ENCODE measurements at places on chromosomes 1 and 21.

GRCh38 chr1:223211323-223211985 lies 68.4 kb upstream of the TLR5 start:
- no peak for DNase-seq

- DNase-seq: no peak
These were observed 365.6 kb upstream of the ST6GALNAC5 start for GRCh38 chr1:76501586-76502219.

GRCh38 chr1:21927533-21928237 lies 9.4 kb downstream of the HSPG2 start:
- no peak for DNase-seq

DNA sequence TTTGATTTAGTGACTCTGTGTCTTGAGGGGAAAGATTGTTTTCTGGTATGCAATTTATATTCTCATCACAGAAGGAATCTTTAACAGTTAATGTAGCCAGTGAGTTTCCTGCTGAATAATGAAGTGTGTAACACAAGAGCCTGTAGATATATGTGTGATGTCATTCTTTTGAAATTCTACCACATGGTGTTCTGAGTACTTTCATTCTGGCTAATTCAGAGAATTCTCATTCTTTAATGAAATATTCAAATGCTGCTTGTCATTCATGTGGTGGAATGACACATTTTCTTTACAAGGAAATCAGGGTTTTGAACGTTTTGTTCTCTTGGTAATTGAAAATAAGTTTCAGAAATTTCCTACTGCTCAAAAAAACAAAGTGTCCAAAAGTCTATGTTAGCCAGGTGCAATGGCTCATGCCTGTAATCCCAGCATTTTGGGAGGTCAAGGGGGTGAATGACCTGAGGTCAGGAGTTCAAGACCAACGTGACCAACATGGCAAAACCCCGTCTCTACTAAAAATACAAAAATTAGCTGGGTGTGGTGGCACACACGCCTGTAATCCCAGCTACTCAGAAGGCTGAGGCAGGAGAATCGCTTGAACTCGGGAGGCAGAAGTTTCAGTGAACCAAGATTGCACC lies 79.6 kb downstream of the MAP3K21 start:
- no peak for DNase-seq

GRCh38 chr1:234938924-234939323 lies 189.7 kb downstream of the TOMM20 start:
- no peak for DNase-seq

- DNase-seq: no peak
These were observed 126.5 kb downstream of the SPATA46 start for GRCh38 chr1:162250004-162250730.

DNA sequence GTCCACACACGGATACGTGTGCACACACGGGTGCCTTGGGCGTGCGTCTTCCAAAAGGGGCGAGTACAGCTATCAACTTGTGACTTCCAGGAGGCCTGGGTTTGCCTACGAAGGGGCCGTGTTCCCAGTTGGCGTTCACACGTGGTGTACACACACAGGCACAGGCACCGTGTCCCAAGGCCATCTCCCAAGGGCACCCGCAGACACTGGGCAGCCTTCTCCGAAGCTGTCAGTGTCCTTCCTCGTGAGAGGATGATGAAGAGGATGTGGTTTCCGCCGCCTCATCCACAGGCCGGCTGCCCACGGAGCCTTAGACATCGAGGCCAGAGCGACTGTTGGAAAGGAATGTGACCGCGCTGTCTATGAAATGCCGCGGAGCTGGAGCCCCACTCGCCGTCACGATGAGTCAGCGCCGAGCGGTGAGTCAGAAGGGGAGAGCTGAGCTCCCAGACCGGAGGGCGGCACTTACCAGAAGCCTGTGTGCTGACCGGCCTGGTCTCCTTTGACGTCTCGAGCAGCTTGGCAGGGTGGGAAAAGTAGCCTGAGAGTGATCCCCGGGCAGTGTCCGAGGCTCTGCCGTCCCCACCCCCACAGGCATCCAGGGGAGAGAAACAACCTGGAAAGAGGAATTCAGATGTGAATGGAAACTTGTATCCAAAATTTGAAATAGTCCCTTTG lies 141.4 kb upstream of the ARHGEF16 start:
- peak; percentile 63 for DNase-seq

GRCh38 chr1:85379203-85380136 lies 85.5 kb downstream of the DDAH1 start:
- no peak for DNase-seq

DNA sequence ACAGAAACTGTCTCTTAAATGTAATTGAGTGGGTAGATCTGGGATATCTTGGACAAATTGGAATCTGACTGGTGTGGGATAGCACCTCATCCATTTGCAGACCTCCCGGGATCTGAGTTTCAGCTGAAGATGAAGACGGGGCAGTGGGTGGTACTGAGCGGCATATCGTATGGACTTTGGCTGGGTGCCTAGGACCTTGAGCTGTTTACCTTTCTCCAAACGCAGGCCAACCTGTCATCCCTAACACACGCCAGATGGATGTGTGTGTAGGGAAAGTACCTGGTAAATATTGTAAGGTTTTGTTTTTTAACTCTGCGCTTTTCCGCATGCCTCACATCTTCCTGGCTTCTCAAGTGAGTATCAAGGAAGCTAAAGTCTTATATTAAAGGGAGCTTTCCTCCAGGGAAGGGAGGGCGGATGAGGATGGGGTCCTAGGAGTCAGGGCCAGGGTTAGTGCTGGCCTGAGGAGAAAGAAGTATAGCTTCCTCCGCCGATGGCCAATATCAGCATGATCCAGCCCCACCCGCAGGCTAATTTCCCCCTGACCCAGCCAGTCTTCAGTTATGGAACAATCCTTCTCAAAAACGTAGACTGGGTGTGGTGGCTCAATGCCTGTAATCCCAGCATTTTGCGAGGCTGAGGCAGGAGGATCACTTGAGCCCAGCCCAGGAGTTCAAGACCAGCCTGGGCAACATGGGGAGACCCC lies 26.2 kb downstream of the ATP8B2 start:
- DNase-seq: no peak

DNA sequence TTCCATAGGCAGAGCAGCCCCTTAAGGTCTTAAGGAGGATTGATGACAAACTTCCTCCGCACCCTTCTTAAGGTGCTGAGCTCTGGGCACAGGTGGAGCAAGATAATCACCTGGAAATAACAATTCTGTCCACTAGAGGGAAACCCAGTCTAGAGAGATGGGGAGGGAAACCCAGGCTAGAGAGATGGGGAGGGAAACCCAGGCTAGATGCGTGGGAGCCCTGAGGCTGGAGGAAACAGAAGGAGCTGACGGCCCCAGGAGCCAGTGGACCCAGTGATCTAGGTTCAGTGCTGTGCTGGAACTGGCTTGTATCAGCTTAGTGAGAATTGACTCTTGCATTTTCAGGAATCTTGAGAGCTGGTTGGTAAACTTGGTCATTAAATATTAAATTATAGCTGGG lies 17.8 kb upstream of the MYCL start:
- DNase-seq: no peak

GRCh38 chr1:220900842-220901241 lies 21.6 kb downstream of the HLX start:
- DNase-seq: no peak

- no peak for DNase-seq
These were observed 10.9 kb downstream of the MYBPHL start for GRCh38 chr1:109295712-109296415.

- no peak for DNase-seq
These were observed 84.7 kb downstream of the HHIPL2 start for GRCh38 chr1:222463059-222463730.

DNA sequence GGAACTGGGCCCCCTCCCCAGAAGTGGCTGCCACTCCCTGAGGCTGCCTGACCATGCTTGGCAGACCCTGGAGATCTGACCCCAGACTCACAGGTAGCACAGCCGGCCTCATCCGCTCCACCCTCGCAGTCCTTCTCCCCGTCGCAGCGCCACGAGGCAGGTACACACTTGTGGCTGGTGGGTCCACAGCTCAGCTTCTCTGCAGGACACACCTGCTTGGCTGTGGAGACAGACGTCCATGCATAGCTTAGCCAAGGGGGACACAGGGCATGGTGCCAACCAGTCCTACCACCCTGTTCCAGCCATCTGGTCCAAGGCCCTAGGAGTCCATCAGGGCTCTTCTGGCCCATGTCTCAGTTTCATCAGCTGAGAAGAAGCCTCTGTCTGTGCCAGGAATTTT lies 42.2 kb upstream of the MAGOH start:
- DNase-seq: no peak

DNA sequence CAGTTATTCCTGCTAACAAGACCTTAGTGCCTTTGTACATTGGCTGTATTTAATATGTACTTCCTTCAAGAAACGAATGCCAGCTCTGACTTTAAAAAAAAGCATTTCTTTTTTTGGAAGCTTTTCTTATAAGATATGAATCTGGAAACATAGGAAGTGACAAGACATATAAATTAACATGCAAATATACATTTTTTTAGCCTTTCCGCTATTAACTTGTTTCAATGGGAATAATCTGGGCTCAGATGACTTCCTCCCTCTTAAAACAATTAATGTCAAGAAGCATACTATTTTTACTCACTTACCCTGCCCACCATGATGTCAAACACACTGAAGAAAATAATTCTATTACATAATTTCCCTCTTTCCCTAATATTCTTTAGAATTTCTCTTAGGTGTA lies 1.4 kb downstream of the DENND1B start:
- no peak for DNase-seq

DNA sequence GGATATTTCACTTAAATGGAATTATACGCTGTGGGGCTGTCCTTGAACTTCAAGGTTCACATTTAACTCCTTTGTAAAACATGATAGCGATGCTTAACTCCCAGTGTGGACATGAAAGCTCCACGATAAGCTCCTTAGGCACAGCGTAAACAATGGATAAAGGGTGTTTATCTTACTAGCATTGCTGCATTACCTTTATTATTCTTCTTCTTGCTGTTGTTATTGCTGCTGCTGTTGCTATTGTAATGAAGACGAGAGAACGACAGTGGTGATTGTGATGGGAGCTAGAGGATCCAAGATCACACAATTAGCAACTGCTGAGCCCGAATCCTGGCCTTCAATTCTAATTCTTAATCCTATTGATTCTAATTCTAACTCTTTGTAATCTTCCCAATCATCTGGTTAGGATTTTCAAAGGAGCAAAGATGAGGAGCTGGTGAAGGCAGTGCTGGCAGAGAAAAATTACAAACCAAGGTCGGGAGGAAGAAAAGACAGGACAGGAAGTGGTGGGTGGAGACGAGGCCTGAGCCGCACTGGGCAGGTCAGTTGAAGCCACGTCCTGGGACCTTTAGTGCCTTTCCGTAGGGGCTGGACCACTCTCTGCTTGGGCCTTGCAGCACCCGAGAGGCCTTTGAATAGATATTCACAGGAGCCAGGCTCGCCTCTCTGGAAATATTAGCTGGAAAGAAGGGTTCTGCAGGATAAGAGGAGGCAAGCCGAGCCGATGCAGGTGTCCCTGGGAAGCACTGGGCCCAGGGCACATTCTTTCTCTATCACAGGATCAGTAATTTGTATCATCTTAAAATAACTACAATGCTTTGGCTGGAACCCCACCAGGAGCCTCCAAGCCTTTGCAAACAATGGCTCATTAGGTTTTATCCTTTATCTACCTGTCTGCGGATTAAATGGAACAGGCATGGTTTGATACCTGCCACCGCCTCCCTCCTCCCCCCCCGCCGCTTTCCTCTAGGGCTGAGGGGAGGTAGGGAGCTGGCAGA lies 571.6 kb downstream of the AJAP1 start:
- no peak for DNase-seq

GRCh38 chr1:215718575-215719287 lies 151.6 kb downstream of the KCTD3 start:
- no peak for DNase-seq

DNA sequence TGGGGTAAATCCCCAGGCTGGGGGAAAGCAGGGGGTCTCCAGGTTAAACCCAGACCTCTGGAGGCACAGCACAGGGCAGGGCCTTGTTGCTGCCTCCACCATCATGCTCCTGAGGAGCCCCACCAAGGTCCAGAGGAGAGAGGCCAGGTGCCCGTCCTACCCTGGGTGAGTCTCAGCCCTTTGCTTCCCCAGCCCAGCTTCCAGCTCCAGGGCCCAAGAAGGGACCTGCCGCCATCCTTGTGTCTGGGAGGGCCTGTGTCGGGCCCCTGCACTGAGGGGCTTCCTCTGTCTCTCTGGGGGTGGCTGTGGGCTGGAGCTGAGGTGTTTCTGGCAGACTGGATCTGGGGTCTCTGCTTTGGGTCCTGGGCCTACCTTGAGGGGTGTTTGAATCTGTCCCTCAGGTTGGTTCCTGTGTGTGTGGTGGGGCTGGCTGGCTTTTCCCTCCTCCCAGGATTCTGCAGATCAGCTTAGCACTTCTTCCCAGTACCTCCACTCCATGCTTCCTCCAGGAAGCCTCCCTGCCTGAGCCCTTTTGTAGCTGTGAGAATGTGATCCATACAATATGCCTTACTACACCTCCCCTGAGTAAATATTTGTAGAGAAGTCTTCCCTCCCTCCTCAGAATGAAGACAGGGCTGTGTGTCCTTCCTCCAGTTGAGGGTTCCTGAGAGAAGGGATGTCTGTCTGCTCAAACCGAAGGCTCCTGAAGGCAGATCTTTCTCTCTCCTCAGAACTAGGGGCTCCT lies 6.2 kb downstream of the GPR3 start:
- no peak for DNase-seq

DNA sequence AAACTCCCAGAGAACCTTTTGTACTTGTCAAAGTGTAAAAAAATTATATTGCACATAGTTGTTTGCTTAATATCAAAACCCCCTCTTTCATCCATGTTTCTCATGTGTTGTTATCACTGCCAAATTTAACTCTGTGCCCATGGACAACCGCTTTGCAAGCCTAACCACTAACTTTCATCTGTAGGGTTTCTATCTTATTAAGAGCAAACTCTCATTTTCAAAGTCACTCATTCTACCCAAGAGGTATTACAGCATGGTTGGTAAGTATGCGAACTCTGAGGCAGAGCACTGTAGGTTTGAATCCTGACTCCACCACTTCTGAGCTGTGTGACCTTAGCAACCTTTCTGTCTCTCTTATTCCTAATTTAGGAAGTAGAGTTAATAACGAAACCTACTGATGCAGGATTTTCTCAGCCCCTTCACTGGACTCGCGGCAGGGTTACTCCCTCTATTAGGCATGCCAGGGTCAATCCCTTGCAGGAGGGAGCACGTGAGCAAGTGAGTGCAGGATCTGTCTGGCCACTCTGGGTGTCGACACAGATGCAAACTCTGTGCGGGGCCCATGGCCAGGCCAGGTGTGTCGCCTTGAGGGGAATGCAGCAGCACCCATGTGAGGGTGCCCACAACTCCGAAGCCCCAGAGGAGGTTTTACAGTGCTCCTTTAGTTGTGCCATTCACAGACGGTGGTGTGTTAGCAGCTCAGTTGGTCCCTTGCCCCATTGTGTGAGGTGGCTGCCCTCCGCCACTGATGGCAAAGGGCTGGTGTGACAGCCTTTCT lies 361.5 kb upstream of the ADGRL2 start:
- DNase-seq: no peak

- DNase-seq: no peak
These were observed 29.2 kb upstream of the OR2B11 start for GRCh38 chr1:247487057-247487456.

- DNase-seq: no peak
These were observed 138.6 kb downstream of the SYT14 start for GRCh38 chr1:210076620-210077019.

- DNase-seq: no peak
These were observed 13.1 kb upstream of the LPGAT1 start for GRCh38 chr1:211843507-211844298.

GRCh38 chr1:218481116-218481775 lies 136.1 kb downstream of the TGFB2 start:
- no peak for DNase-seq

- no peak for DNase-seq
These were observed 940 bp downstream of the SOX13 start for GRCh38 chr1:204073837-204074273.
